Caco-2 (cell line): ENCODE measurements at places on chromosomes 3 and 15.
A peak's percentile ranks its signal among the peaks of the same experiment; 100 is the strongest.

GRCh38 chr3:101676765-101677435 lies at the start of gene ZBTB11:
ZBTB11 (minus strand) TSS chr3:101677132; CDS start chr3:101676914, 218 bp downstream.
- H3K27ac ChIP-seq: peak within 1 kb of the TSS; percentile 95
- peaks cover 5% of the 10 kb centered on the region; the same call in 1 of the 2 replicates for H3K36me3 ChIP-seq
- no peaks in the 10 kb centered on the region for H3K27me3 ChIP-seq
- DNase-seq: peak; percentile 98
- peak within 1 kb of the TSS; percentile 99 for H3K4me3 ChIP-seq

DNA sequence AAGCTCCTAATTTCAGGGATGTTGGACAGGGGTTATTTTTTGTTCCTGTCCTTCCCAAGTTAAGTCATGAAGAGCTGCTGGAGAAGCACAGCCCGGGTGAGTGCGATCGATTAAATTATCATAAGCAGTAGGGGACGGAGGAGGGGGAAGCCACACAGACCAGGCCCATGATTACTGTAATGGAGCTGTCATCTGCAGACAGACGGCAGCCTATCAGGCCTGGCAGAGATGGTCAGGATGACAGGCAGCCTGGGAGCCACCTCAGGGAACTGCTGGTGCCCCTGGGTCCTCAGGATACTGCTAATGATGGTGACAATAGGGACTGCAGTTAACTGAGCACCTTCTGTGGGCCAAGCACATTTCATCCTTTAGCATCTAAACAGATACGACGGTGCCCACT lies 147.7 kb downstream of the RAB11A start:
- no peak overlapping the region for H3K27ac ChIP-seq
- no peaks in the 10 kb centered on the region; the same call in 1 of the 2 replicates for H3K27me3 ChIP-seq
- no peaks in the 10 kb centered on the region for H3K36me3 ChIP-seq
- H3K4me3 ChIP-seq: no peak overlapping the region
- DNase-seq: no peak
- H3K4me1 ChIP-seq: no peaks in the 10 kb centered on the region

GRCh38 chr3:106034313-106034712 lies 165.5 kb upstream of the CBLB start:
- H3K4me1 ChIP-seq: no peaks in the 10 kb centered on the region; the same call in 1 of the 2 replicates
- no peak for DNase-seq
- H3K27me3 ChIP-seq: no peaks in the 10 kb centered on the region
- H3K4me3 ChIP-seq: no peak overlapping the region

GRCh38 chr3:3851621-3852323 lies 52.5 kb downstream of the LRRN1 start:
- no peaks in the 10 kb centered on the region for H3K27me3 ChIP-seq
- H3K4me3 ChIP-seq: no peak overlapping the region
- H3K27ac ChIP-seq: no peak overlapping the region
- no peak for DNase-seq
- H3K4me1 ChIP-seq: no peaks in the 10 kb centered on the region

DNA sequence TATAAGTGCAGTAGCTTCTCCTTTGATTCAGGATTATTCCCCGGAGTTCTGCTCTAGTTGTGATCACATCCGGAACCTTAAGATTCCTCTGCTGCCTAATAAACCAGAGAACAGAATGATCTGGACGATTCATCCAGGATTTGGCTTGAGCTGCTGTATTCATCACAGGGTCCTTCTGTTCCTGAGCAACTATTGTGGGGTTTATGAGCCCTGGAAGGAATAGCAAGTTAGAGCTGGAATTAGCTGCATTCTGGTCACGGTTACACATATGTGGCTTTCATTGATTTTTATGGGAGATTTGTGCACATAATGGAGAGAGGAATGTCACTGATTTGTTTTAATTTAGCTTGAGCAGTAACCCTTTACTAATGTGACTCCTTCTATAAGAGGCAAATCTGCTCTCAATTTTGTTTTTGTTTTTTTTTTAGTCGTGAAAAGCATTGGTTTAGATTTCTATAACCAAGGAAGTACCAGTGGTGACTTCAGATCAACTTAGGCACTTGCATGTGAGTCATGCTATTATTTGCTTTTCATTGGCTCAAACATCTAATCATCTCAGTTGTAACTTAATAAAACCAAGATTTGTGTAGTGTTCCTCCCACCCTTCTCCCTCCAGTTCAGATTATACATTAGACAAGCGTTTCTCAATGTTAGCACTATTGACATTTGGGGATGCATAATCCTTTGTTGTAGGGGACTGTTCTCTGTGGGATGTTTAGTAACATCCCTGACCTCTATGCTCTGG lies 148.5 kb downstream of the OTOL1 start:
- H3K27me3 ChIP-seq: no peaks in the 10 kb centered on the region
- H3K27ac ChIP-seq: no peak overlapping the region
- no peaks in the 10 kb centered on the region for H3K4me1 ChIP-seq
- no peak for DNase-seq
- no peak overlapping the region for H3K4me3 ChIP-seq

GRCh38 chr3:17507480-17507879 lies 235.0 kb downstream of the TBC1D5 start:
- DNase-seq: no peak
- H3K4me1 ChIP-seq: peaks cover 8% of the 10 kb centered on the region; the same call in 1 of the 2 replicates

DNA sequence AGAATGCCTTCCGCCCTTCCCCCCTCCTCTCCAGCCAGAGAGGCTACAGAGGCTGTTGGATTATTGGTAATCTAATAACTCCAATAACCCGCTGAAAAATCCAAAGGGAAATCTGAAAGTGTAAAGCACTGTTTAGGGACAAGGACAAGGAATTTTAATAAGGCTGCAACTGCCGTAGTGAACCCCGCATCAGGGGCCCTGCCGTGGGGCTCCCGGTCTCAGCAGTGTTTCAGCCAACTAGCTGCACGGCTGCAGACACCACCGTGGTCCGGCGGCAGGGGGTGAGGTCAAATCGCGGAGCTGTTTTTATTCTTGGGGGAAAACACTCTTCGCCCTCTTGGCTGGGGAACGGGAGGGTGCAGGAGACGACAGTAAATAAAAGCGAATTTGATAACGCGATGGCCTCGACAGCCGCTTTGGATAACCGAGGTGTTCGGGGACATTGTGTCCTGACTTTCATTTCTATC lies 6.1 kb downstream of the BCL6 start:
- no peak for DNase-seq
- H3K4me3 ChIP-seq: peak overlapping the region; percentile 34
- H3K4me1 ChIP-seq: peaks cover 13% of the 10 kb centered on the region; the same call in 1 of the 2 replicates
- no peaks in the 10 kb centered on the region for H3K27me3 ChIP-seq
- H3K27ac ChIP-seq: peak overlapping the region; percentile 52
